ENCODE measurements at places on chromosomes 7 and 10.

- DNase-seq: no peak
These were observed 39.5 kb upstream of the INSIG1 start for GRCh38 chr7:155258226-155258560.

DNA sequence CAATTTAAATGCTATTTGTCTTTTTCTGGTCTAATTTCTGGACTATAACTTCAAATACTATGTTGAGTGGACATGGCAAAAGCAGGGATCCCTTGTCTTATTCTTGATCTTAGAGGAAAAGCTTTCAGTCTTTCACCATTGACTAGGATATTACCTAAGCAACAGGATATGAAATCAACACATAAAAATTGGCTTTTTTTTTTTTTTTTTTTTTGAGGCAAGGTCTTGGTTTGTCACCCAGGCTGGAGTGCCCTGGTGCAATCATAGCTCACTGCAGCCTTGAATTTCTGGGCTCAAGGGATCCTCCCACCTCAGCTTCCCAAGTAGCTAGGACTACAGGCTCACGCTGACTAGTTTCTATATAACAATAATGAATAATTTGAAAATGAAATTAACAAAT lies 90.8 kb downstream of the JMJD1C start:
- peak; percentile 56 for DNase-seq

DNA sequence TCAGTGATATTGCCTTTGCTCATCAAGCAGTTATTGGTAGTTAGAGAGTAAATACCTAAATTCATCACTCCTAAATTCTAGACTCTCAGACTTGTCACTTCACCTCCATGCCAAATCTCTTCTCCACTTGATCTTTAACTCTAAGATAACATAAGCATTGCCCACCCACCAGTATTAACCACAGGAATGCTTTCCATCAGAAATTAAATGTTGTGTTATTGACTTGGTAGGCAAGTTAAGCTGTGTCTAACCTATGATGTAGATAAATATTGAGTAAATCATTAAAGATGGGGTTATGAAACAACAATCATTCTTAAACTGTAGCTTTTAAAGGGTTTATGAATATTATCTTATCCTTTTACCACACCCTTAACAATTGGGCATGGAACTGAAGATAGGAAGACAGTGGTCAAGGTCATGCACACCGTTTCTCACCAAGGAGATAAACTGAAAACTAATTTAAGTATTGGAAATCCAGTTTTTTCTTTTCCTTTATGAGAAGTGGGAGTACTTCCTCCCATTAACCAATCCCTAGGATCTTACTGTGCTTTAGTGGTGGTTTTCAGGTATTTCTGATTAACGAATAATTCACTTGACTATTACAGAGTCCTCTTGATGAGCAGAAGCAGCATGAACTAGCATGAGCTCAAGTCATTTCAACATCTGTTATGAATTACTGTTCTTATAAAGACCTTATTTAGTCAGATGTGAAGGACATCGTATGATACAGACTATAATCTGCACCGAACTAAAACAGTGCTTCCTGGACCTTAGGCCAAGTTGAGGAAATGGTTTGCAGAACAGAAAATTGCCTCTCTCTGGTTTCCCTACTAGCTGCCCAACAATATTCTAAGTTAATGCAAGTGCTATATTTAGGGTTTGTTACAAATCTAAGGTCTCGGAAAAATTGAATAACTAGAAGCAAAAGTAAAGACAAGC lies 142.0 kb downstream of the LCOR start:
- no peak for DNase-seq

DNA sequence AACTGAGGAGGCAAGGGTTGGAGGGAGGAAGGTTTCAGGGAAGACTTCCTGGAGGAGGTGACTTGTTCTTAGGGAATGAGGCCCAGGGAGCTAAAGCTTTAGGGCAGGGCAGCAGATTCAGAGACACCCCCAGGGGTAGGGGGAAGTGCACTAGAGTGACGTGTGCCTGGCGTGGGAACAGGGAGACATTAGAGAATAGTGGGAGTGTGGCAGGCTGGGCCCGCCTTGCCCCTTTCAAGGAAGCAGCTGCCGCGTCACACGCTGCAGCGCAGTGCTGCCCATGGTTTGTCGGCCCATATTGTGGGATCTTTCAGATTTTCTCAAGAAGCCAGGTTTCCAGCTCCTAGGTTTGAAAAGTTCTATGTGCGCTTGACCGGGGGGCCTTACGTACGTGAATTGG lies 139.4 kb downstream of the LHPP start:
- DNase-seq: no peak

DNA sequence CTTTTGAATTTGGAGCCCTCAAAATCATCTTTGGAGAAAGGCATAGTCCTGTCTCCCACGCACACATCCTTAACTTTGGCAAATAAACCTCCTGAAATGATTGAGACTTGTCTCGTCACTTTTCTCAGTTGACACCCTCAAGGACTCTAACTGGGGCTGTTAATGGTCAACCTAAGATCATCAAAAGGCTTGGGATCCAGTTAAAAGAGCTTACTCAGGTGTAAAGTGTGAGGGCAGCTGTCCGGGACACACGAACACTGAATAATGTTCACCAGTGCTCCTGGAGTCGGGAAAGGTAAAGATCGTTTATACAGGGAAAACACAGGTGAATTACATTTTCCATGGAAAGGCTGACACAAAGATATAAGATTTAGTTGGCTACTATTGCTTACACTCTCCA lies 84.7 kb downstream of the PAXIP1 start:
- no peak for DNase-seq

GRCh38 chr7:37686556-37687345 lies 3.2 kb downstream of the GPR141 start:
- DNase-seq: no peak

- DNase-seq: no peak
These were observed 75.2 kb downstream of the DIP2C start for GRCh38 chr10:614139-614711.

- no peak for DNase-seq
These were observed 150.8 kb downstream of the RNF216 start for GRCh38 chr7:5630670-5631069.

- no peak for DNase-seq
These were observed 16.4 kb upstream of the PDZD8 start for GRCh38 chr10:117391436-117392205.

DNA sequence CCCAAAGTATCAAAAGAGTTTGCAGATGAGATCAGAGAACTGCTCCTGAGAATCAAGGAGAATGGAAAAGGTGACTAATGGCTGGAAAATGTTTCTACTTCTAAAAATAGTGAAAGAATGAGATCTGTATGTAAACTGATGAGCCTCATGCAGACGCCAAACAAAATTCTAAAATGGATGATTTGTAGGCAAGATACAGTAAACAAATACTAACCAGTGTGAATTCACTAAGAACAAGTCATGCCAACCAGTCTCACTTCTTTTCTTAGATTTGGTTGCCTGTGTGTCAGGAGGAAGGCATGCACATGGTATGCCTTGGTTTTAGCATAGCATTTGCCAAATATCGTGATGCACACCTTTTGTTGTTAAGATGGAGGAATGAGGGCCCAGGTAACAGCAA lies 94.9 kb upstream of the PIK3CG start:
- DNase-seq: peak; percentile 83

- DNase-seq: no peak
These were observed 516.9 kb downstream of the GLRX3 start for GRCh38 chr10:130652964-130653578.

DNA sequence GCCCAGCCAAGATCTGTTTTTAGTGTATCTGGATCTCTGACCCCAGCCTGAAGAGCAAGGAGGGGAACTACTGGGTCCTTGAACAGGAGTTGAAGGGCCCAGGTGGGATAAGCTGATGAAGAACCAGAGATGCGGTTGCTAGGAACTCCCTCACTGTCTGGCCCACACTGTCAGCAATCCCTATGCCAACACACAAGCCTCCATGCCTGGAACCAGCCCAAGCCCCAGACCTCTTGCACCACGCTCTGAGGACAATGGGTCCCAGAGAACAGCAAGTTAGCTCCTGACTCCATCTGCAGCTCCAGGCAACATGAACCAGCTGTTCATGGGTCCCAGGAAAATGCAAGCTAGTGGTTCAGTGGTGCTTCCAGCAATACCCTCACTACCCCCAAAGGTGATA lies 2.4 kb downstream of the NAT16 start:
- no peak for DNase-seq

DNA sequence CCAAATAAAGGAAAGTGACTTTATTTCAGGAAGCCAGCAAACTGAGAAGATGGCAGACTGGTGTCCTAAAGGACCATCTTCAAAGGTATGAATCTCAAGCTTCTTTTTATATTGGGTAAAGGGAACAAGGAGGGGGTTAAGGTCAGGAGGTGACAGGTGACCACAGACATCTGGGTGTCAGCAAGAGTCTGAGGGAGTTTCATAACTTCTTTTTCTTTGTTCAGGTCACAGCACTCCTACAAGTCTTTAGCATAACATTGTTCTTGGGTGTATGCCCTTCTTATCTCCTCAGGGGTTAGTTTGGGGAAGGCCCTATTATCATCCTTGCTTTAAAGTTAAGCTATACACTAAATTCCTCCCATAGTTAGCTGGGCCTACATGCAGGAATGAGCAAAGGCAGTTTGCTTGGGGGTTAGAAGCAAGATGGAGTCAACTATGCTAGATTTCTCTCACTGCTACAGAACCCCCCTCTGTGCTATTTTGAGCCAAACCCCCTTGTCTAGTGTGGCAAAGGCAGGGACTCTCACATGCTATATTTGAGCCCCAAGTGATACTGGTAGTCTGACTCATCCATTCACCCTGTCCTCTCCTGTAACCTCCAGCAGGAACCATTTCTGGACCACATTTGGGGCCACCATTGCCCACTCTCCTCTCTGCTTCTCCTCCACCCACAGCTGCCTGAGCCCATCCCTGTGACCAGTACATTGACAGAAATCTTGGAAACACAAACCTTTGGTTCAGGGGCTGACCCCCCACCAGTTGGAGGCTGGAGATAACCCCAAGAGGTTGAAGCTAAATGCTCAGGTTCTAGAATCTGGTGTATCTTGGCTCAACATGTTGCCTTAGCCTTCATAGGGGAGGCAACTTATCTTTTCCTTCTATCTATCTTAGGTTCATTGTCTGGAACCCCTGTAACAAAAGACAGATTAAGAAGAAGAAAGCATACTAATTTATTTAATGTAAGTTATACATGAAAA lies 55.5 kb upstream of the LRGUK start:
- DNase-seq: no peak

GRCh38 chr10:114487815-114488536 lies 83.7 kb upstream of the AFAP1L2 start:
- DNase-seq: no peak

DNA sequence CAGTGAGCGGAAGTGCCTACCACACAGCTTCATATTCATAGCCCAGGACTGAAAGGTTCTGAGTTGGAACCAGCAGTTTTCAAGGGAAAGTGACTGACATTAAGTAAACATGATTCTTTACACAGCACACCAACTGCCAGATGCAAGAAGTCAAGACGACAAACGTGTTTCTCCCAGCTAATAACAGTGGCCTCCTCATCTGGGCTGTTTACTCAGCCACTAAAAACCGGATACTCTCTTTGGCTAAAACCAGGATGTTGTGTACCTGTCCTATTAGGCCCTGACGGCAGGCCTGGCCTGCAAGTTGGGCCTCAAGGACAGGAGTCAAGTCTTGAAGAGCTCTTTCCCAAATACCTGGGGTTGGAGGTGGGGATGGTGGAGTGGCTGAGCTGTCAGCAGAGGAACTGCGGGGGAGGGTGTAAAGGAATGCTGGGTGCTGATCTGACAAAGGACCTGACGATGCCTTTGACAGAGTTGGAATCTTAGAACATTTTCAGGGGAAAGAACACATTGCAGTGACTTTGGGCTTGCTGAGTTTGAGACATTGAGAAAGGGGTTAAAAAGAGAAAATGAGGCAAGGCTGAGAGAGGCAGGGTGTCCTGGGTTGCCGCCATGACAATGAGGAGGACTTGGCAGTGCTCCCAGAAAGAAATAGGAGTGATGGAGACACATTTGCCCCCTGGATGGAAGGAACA lies 57.7 kb downstream of the STEAP1B start:
- DNase-seq: no peak

DNA sequence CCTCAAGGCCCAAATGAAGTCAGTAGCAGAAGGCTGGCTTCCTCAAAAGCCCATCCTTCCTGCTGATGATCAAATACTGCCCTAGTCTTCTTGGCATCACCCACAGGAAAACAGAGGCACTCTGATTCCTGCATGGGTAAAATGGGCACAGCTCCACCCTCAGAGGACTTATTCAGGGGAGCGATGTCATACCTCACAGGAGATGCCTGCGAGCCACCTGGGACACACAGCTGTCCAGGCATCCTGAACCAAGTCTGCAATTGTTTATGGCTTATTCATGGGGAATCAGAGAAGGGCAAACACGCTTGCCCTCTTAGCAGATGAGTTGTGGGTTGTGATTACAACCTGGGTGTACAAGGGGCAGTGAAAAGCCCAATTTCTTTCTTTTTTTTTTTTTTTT lies 22.0 kb upstream of the LMTK2 start:
- no peak for DNase-seq

- no peak for DNase-seq
These were observed 67.7 kb upstream of the JCAD start for GRCh38 chr10:30127120-30127541.

DNA sequence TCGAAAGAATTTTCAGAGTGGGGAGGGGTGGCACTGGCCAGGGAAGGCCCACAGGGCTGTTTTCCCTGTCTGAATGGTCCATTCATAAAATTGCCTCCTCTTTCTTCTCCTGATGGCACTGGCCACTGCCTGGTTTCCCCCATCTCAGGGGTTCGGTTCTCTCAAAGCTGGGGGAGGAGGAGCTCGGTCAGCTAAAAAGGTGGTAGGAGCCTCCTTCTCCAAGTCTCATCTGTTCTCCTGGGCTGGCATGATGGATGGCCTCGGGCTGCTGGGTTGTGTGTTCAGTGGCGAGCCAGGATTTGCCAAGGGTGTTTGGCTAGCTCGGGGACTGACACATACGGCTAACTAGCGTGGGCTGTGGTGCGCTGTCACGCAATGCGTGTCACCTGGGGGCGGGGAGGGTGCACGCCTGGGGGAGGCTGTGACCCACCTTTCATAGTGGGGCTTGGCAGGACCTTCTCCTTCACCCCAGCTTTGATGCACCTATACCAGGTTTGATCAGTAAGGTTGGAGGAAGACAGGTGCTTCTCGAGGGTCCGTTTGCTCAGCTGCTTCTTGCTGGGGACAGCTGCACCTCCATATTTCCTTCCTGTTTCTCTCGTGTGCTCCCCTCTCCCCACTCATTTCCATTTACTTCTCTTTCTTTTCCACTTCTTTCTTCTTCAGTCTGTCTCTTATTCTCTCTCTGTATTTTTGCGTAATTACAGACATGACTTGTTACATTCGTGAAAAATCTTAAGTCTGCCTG lies 36.3 kb downstream of the RBM20 start:
- no peak for DNase-seq

DNA sequence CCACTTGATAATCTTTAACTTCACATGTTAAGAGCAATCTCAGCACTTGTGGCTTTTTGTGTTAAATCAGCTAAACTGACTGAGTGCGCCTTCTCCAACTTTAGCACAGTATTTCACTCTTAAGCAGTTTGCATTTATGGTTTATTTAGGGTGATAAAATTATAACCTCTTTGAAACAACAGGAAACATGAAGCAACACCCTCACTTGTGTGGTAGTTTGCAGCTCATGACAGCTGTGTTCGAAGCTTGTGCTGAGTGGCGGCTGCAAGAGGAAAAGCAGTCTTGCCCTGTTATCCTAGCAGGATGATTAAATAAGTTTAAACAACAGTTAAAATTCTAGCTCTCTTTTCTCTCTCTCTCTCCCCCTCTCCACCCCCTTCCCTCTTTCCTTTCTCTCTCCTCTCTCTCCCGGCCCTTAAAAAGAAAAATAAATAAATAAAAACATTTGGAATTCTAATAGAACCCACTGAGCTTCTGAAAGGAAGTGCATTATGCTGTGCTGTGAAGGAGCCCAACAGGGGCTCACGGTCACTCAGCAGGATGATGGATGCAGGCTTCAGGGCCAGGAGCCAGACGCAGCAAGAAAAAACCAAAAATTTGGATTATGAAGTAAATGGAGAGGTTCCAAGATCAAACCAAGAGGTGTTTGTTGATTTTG lies 25.2 kb downstream of the OGDH start:
- DNase-seq: no peak
